GM23338 (cell line): ENCODE measurements at places on chromosomes 5 and 9. TPM values are rescaled to one million over a fixed set of nuclear protein-coding genes. Genes with fewer than 3 reads are reported as not detected.

The ANKH gene
- 3.7 and 6.1 TPM in 2 replicates for total RNA-seq

DNA sequence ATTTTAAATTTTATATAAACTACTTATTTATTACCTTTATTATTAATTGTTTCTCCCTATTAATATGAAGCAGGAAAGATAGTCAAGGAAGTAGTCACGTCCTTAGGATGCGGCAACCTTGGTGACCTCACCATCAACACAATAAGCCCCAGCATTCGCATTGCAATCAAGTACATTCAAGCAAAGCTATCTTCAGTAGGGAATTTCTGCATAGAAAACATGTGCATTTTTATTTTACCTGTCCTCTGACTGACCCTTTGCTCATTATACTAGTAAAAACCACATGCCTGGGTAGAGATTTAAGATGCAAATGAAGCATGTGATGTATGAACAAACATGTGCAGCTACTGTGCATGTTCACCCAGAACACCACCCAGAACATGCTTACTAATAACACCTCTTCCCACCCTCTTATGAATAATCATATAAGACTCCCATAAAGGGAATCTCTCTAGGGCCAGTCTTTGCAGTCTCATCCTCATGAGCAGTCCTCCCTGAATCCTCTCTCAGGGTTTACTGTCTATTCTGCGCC lies 869.6 kb downstream of the TAF11L14 start:
- H3K36me3 ChIP-seq: no peaks in the 10 kb centered on the region
- peaks cover 17% of the 10 kb centered on the region for H3K4me1 ChIP-seq
- H3K27me3 ChIP-seq: no peaks in the 10 kb centered on the region
- no peak for DNase-seq

The UGCG gene
- 44.9 and 48.1 TPM in 2 replicates for total RNA-seq

DNA sequence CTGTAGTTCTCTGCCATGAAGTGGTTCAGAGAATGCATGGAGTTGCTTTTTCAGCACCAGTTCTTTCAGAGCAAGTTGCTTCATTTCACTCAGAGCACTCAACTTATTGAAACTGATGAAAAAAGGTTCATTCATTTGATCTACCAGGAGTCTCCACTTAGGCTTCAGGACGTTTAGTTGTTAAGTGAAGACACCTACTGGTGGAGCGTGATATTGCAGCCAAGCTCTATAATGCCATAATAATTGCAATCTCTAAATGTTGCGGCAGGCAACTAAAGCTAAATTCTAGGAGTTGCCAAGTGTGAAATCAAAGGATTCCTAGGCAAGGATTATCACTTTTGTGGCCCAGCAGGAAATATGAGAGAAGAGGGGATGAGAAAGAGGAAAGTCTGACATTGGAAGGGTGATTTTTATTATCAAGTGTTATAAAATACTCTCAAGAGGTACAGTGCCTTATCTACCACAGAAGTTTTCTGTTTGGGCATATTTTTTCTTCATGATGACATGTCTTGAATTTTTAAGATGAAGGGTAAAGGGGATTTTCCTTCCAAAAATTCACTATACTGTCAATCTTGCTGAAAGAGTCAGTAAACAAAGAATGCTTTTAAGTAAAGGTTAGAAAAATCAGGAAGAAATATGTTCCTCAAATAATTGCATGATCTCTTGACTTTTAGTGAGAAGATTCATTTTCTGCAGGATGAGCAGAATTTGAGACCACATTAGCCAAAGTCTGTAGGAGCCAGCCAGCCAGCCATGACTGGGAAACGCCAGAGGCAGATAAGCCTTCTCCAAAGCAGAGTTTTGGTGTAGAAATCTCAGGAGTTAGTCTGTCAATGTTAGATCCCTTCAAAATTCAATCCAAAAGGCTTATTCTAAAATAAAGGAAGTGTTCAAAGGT lies 83.4 kb downstream of the SH3PXD2B start:
- no peaks in the 10 kb centered on the region; the same call in 1 of the 2 replicates for H3K36me3 ChIP-seq
- no peaks in the 10 kb centered on the region for H3K4me1 ChIP-seq
- no peak overlapping the region for H3K4me3 ChIP-seq
- H3K27ac ChIP-seq: no peak overlapping the region
- peak; percentile 87 for DNase-seq
- H3K27me3 ChIP-seq: no peaks in the 10 kb centered on the region

GRCh38 chr5:111810112-111810511 lies 53.1 kb upstream of the NREP start:
- H3K4me3 ChIP-seq: no peak overlapping the region
- no peak for DNase-seq
- H3K27ac ChIP-seq: no peak overlapping the region
- H3K36me3 ChIP-seq: no peaks in the 10 kb centered on the region
- no peaks in the 10 kb centered on the region for H3K27me3 ChIP-seq

The PNPLA7 gene
- total RNA-seq: 0.39 and 0.80 TPM in 2 replicates
